DMS53 (cell line): ENCODE measurements at places on chromosomes 1 and 21.
A peak's percentile ranks its signal among the peaks of the same experiment; 100 is the strongest.

DNA sequence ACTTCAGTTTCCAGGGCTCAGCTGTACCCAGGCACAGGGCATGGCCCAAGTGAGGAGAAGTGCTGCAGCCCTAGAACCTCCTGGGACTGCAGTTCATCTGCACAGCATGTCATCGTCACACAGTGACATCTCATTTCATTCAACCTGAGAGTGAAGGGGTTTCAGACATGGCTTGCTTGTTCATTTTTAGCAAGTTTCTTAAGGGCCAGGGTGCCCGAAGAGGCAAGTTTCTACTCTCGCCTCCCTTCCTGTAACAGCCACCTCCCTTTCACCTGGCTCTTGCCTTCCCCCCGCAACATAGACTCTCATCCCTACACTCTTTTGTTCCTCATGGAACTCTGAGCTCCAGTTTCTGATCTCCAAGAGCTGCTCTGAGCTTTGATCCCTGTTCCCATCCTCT is 108.1 kb downstream of the C1orf21 start:
- DNase-seq: no peak

GRCh38 chr21:37550618-37551330 is 184.2 kb downstream of the DYRK1A start:
- DNase-seq: no peak

GRCh38 chr1:98660940-98661543 is 479 bp upstream of the SNX7 start:
- no peak for DNase-seq

DNA sequence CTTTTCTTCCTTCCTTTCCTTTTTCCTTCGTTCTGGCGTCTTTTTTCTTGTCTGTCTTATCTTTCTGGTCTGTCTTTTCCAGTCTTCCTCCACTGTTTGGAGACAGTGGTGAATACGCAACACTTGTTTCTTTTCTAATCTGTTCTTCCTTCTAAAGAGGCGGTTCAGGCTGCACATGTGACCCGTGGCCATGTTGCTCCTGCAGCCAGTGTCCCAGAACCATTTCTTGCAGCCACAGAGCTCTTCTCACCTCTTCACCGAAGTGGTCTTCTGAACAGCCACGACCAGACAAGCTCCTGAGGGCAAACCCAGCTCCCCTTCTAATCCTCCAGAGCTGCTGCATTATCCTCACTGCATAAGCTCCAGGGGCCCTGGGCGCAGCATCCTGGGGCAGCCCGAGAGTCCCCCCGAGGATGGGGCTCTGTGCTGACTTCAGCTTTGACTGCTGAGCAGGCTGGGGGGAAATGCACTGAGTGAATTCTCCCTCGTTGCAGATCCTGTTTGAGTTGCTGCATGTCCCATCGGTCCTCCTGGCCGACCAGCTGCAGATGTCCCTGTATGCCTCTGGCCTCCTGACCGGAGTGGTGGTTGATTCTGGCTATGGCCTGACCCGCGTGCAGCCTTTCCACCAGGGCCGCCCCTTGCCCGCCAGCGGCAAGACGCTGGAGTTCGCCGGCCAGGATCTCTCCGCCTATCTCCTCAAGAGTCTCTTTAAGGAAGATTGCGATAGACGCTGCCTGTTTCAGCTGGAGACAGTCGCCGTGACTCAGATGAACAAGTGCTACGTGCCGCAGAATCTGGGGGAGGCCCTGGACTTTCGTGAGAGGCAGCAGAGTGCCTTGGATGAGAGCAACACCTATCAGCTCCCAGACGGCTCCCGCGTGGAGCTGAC is 70.4 kb downstream of the ACTL8 start:
- DNase-seq: no peak

DNA sequence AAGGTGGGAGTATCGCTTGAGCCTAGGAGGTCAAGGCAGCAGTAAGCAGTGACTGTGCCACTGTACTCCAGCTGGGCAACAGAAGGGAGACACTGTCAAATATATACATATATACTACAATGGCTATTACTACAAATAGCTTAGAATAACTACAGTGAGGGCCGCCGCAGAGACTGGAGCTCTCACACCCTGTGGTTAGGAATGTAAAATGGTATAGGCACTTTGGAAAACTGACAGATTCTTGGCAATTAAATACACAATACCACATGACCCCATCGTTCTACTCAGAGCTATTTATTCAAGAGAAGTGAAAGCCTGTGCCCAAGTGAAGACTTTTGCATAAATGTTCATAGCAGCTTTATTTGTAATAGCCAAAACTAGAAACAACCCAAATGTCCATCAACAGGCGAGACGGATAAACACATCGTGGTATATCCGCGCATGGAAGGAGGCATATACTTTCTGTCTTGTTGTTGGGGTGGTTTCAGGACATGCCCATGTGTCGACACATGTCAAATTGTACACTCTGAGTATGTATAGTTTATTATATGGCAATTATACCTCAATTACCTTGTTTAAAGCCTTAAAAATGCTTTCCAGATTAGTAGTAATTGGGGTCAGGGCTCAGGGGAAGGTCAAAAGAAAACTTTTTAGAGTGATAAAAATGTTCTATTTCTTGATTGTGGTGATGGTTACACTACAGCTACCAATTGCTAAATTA is 123.4 kb downstream of the RIPK4 start:
- no peak for DNase-seq

DNA sequence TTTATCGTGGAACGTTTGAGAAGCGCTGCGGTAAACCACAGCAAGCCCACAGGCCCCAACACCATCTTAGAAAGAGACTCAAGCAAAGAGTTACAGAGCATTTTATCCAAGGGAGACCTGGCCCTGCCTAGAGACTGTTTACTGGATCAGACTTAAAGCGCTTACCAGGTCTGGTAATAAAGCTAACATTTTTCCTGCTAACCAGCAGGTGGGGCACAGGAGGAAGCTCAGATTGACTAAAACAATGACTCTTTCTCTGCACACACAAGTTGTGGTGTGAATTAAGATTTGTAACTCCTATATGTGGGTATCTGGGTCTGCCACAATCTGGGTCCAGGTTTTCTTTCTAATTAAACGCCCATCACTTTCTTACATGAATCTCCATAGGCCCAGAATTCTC is 136.5 kb upstream of the ETS2 start:
- DNase-seq: peak; percentile 63

GRCh38 chr1:78919150-78919549 is 87.4 kb downstream of the ADGRL4 start:
- no peak for DNase-seq

- peak; percentile 52 for DNase-seq
Measured at GRCh38 chr1:35558374-35559316, 1.0 kb downstream of the NCDN start.

GRCh38 chr1:243801378-243801777 is 48.7 kb downstream of the AKT3 start:
- no peak for DNase-seq

- peak; percentile 74 for DNase-seq
Measured at GRCh38 chr1:155078469-155079209, at the start of gene EFNA3. EFNA3 (plus strand) TSS chr1:155078837; CDS start chr1:155078942, 105 bp downstream.

- DNase-seq: peak; percentile 64
Measured at GRCh38 chr1:98704474-98704873, 43.0 kb downstream of the SNX7 start.

DNA sequence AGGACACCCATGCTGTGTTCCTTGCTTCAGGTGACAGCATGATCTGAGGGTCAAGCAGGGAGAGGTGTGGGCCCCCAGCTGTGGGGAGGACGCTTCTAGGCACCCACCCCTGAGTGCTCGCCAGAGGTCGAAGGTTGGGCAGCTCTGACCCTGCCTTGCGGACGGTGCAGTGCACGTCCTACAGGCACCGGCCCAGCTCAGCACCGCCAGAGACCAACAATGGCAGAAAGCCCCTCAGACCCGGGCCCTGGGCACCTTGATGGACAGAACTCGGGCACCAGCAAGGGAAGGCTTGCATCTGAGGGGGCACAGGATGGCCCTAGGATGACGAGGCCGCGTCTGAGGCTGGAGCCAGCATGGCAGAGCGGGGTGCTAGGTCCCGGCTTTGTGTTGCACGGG is 24.7 kb downstream of the NADK start:
- DNase-seq: no peak

DNA sequence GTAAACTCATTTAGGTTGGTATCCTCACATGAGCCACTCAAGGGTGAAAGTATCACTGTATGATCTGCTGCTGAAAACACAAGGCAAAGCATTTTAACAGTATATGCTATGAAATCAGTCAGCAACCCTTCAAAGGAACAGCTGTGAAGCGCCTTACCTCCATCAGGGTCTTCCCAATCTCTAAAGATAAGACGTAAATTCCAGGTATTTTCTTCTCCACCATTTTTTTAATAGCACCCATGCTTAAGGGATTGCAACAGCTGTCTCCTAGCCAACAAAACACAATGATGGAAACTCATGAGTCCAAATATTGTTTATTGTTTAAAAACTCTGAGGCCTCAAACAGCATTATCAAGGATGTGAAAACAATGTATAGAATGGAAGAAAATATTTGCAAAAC is 4.8 kb downstream of the PPT1 start:
- no peak for DNase-seq

DNA sequence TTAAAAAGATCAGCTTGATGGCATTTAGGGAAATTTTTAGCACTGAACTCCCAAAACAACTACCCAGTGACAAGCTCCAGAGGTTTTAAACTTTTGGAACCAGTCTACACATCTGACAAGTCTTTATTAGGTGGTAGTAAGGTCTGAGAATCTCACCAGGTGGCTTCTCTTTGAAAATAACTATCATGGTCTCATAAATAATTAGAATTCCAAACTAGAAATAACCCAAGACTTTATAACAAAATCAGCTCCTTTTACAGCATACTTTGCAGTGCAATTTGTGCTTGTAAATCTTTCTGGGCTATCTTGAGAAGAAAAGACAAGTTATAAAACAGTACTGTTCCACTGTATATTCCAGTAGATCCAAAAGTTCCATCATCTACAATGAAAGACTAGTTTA is 108.7 kb downstream of the LTN1 start:
- no peak for DNase-seq

DNA sequence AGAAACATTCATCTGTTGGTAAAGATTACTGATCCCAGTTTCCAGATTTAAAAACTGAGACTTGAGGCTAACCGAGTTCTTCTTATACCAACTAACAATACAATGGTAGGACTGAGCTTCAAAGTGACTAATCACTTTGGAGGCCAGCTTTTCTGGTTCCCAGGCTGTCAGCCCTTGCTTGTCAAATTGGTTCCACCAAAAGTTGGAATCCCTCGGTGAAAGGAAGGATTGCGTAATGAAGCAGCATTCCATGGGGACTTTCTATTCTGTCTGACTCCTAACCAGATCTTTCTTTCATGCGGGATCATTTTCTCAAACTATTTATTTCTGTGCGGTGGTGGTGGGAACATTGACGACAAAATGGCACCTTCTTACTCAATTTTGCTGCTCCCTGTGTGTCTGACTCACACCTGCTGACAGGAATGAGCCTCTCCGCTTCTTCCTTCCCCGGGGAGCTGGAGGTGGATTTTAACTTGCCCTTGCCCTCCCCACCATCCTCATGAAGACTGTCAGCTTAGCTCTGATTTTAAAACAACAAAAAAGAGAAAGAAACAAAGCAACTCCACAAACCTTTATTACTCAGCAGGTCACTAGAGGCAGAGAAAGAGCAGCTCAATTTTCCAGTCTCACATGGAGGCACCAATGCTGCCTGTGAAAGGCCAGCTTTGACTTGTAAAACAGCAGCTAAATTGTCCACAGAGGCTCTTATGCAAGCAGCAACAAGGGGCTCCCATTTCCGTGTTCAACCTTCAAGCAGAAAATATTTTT is 32.9 kb upstream of the RASAL2 start:
- no peak for DNase-seq

- DNase-seq: peak; percentile 34
Measured at GRCh38 chr1:8016210-8016894, 9.8 kb downstream of the ERRFI1 start.

DNA sequence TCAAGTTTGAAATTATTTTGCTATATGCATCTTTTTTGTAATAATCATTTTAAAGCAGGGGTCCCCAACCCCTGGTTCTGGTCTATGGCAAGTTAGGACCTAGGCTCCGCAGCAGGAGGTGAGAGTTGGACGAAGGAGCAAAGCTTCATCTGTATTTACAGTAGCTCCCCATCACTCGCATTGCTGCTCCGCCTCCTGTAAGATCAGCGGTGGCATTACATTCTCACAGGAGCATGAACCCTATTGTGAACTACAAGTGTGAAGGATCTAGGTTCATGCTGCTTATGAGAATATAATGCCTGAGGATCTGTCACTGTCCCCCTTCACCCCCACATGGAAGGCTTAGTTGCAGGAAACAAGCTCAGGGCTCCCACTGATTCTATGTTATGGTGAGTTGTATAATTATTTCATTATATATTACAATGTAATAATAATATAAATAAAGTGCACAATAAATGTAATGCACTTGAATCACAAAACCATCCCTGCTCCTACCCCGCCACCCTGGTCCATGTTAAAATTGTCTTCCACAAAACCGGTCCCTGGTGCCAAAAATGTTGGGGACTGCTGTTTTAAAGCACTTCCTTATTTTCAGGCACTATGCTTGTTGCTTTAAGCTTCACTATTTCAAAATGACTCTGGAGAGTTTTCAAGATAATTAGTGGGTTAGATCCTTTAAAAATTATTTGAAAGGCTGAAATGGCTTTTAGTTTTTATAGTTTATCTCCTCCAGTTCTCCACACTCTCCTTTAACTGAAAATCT is 74.8 kb downstream of the PLA2G4A start:
- DNase-seq: no peak

- DNase-seq: no peak
Measured at GRCh38 chr1:66312271-66312990, 221.5 kb upstream of the SGIP1 start.

DNA sequence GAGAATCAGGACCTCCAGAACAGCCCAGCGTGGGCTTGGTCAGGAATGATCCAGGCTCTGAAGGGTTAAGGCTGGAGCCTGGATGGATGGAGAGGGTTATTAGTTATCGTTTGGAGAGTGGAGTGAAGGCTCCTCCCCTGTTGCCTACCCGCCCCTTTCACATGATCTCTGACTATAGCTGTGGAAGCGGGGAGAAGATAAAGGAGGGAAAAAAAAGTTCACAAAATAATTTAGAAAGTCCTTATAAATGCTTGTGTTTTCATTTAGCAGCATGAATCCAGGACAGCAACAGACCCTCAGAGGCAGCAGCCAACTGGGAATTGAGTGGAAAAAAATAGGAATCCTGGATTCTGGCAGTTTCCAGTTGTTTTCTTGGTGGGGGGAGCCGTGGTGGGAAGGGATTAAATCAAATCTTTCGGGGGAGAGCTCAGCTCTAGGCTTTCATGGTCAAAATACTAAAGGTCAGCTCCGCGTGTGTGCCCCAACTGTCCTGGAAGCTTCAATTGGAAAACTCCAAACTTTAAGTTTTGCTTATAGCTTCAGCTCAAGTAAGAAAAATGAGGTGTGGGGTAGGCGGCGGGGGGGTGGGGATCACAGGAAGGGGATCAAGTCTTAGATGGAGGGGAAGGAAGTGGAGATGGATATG is 595 bp upstream of the DDR2 start:
- no peak for DNase-seq

- DNase-seq: no peak
Measured at GRCh38 chr1:196651079-196651478, 764 bp upstream of the CFH start.
